Pancreas (tissue), 10 donors: ENCODE measurements at places on chromosomes 13 and 19. TPM values are rescaled to one million over a fixed set of nuclear protein-coding genes. Genes with fewer than 3 reads are reported as not detected.

Gene ZNF569
- 1.5 TPM for polyA plus RNA-seq

Gene CCNA1
- polyA plus RNA-seq = 0.19 TPM

Gene GSX1
- not detected for polyA plus RNA-seq

Gene MISP
- 1.3 TPM for polyA plus RNA-seq

Gene TRPC4
- 0.38 TPM for polyA plus RNA-seq

Gene KLK3
- 0.27 TPM for polyA plus RNA-seq

Gene TUBGCP3
- polyA plus RNA-seq = 12.8 TPM

Gene STOML3
- polyA plus RNA-seq = not detected

Gene ZNF577
- 53.0 TPM for polyA plus RNA-seq

Gene SPTBN4
- 9.4 TPM for polyA plus RNA-seq

Gene KANK3
- 7.7 TPM for polyA plus RNA-seq

Gene DHDH
- polyA plus RNA-seq = 1.0 TPM

Gene SERPINE3
- not detected for polyA plus RNA-seq

Gene METTL21C
- polyA plus RNA-seq = not detected

Gene PLIN4
- 23.6 TPM for polyA plus RNA-seq

Gene ZNF223
- 2.5 TPM for polyA plus RNA-seq

Gene PEAK3
- 0.07 TPM for polyA plus RNA-seq

Gene LGI4
- polyA plus RNA-seq = 17.9 TPM

Gene ZNF529
- polyA plus RNA-seq = 2.5 TPM

Gene ZNF586
- polyA plus RNA-seq = 3.0 TPM

Gene LILRB1
- polyA plus RNA-seq = 0.56 TPM

Gene PCSK4
- 9.9 TPM for polyA plus RNA-seq

Gene ZNF415
- polyA plus RNA-seq = 6.3 TPM

Gene PPAN
- polyA plus RNA-seq = 67.9 TPM

Gene DGKH
- 1.1 TPM for polyA plus RNA-seq

Gene DNASE2
- polyA plus RNA-seq = 9.4 TPM

Gene SLC1A6
- not detected for polyA plus RNA-seq

Gene CYP2F1
- not detected for polyA plus RNA-seq

Gene PSG4
- polyA plus RNA-seq = 3.0 TPM

Gene PCDH20
- 0.04 TPM for polyA plus RNA-seq

Gene PPP5C
- 53.9 TPM for polyA plus RNA-seq

Gene LILRB3
- 2.4 TPM for polyA plus RNA-seq

Gene CD22
- polyA plus RNA-seq = 0.49 TPM

Gene TTC9B
- 0.05 TPM for polyA plus RNA-seq

Gene CEACAM3
- not detected for polyA plus RNA-seq

Gene PALM
- polyA plus RNA-seq = 10.1 TPM

Gene ELANE
- polyA plus RNA-seq = 0.57 TPM

Gene SELENOV
- not detected for polyA plus RNA-seq

Gene ATP4A
- polyA plus RNA-seq = 10.8 TPM

Gene NLRP8
- polyA plus RNA-seq = not detected

Gene ZNF433
- 9.9 TPM for polyA plus RNA-seq

Gene ZNF723
- polyA plus RNA-seq = not detected

Gene CEACAM8
- polyA plus RNA-seq = not detected

Gene SGCG
- polyA plus RNA-seq = not detected

Gene FOXA3
- 24.1 TPM for polyA plus RNA-seq

Gene SIAH3
- not detected for polyA plus RNA-seq

Gene MCF2L
- polyA plus RNA-seq = 83.6 TPM

Gene FCER2
- 0.08 TPM for polyA plus RNA-seq

Gene PSG11
- not detected for polyA plus RNA-seq

Gene CLEC11A
- 4.7 TPM for polyA plus RNA-seq

Gene KLK15
- 0.07 TPM for polyA plus RNA-seq

Gene KIR2DL4
- not detected for polyA plus RNA-seq
